ENCODE measurements at places on chromosomes 16 and 17. TPM values are rescaled to one million over a fixed set of nuclear protein-coding genes. Genes with fewer than 3 reads are reported as not detected.

The DPEP2 gene
- total RNA-seq, result not detected

The ZFPM1 gene
- 0.36 TPM for total RNA-seq

The NPIPB4 gene
- total RNA-seq, result 11.1 TPM

The NOG gene
- total RNA-seq, result 11.7 TPM

The ZNF668 gene
- 5.3 TPM for total RNA-seq

The CCL23 gene
- total RNA-seq, result not detected

The CIITA gene
- not detected for total RNA-seq

The CDK12 gene
- total RNA-seq, result 27.1 TPM

The KRT35 gene
- not detected for total RNA-seq

The CDRT15L2 gene
- total RNA-seq, result not detected

The ASPHD1 gene
- total RNA-seq, result 4.1 TPM

The ACSM2B gene
- total RNA-seq, result not detected

The KRTAP4-3 gene
- total RNA-seq, result not detected

The GP1BA gene
- total RNA-seq, result not detected

The HS3ST3A1 gene
- total RNA-seq, result 7.5 TPM

The TM4SF5 gene
- total RNA-seq, result not detected

The GGNBP2 gene
- total RNA-seq, result 40.7 TPM

The ZNF469 gene
- total RNA-seq, result 1.4 TPM

The TUFM gene
- total RNA-seq, result 80.3 TPM

The SECTM1 gene
- 2.3 TPM for total RNA-seq

The FN3K gene
- total RNA-seq, result 0.83 TPM

The XYLT2 gene
- 35.0 TPM for total RNA-seq

The PTGES3L gene
- 2.2 TPM for total RNA-seq

The CACNA1H gene
- 1.6 TPM for total RNA-seq

The TBC1D3I gene
- not detected for total RNA-seq

The SLC5A10 gene
- not detected for total RNA-seq

The SERPINF2 gene
- total RNA-seq, result not detected

Data from IMR-90 (cell line).